ENCODE measurements at places on chromosomes 2 and 18.

- DNase-seq = no peak
Observed at GRCh38 chr2:141475801-141476200, 655.0 kb downstream of the LRP1B start.

GRCh38 chr2:32005371-32005976 is 5.3 kb downstream of the MEMO1 start:
- no peak for DNase-seq

DNA sequence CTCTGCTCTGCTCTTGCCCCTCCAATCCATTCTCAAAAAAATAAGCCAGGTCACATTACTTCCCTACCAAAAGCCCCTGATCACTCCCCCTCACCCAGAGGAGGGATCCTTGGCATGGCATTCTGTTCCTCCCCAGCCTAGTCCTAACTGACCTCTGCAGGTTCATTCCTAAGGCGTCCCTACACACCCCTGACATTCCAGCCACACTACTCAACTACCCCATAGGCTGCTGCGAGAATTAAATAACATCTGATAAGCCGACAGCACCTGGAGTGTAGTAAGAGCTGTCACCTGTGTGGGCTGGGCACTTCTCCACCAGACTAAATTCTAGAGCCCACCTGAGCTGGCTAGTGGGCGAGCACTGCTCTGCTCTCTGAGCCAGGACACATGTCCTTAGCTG is 44.7 kb upstream of the SLC1A4 start:
- no peak for DNase-seq

GRCh38 chr18:53093636-53094035 is 753.6 kb downstream of the DCC start:
- peak; percentile 31 for DNase-seq

GRCh38 chr18:63207143-63207790 is 112.3 kb downstream of the BCL2 start:
- no peak for DNase-seq

GRCh38 chr2:15588329-15588919 is 3.2 kb upstream of the DDX1 start:
- DNase-seq = peak; percentile 15

GRCh38 chr2:48709096-48710034 is 46.2 kb downstream of the LHCGR start:
- DNase-seq = no peak

DNA sequence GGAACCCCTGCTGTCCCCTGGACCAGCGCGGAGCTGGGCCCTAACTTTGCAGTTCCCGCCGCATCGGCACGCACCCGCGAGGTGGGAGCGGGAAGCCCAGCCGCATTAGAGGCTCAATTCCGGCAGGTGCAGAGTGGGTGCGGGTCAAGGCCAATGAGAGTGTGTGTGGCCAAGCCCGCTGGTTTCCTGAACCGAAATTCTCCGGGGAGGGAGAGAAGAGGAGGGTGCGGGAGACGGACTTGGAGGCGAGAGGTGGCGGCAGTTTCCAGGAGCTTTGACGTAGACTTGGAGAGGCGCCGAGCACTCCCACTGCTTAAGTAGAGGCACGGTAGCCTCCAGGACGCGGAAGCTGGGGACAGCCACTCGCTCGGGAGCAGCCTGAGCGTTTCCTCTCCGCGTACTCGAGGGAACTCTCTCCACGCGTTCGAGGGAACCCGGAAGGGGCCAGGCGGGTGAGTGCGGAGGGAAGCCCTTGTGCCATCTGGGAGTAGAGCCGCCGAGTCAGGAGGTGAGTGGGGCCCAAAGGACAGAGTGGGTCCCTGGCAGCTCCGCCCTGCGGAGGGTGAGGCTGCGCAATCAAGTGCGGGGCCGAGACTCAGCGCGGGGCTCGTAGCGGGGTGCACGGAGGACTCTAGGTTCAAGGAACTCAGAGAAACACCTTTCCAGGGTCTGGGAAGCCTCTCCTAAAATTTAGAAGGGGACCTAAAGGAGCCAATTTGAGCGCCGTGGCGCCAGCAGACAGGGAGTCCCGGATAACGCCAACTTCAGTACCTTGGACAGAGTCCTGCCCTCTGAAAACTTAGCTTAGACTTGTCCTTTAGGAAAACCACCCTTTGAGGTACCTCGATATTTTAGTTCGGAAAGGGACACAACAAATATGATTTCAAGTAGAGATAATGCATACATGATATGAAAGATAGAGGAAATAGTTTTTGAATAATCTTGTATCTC is at the start of gene FAM237A:
FAM237A (plus strand) TSS at position 413 of the 951 bp plus-strand sequence. CDS start 1,750 bp downstream, outside the sequence.
- DNase-seq = peak; percentile 1

DNA sequence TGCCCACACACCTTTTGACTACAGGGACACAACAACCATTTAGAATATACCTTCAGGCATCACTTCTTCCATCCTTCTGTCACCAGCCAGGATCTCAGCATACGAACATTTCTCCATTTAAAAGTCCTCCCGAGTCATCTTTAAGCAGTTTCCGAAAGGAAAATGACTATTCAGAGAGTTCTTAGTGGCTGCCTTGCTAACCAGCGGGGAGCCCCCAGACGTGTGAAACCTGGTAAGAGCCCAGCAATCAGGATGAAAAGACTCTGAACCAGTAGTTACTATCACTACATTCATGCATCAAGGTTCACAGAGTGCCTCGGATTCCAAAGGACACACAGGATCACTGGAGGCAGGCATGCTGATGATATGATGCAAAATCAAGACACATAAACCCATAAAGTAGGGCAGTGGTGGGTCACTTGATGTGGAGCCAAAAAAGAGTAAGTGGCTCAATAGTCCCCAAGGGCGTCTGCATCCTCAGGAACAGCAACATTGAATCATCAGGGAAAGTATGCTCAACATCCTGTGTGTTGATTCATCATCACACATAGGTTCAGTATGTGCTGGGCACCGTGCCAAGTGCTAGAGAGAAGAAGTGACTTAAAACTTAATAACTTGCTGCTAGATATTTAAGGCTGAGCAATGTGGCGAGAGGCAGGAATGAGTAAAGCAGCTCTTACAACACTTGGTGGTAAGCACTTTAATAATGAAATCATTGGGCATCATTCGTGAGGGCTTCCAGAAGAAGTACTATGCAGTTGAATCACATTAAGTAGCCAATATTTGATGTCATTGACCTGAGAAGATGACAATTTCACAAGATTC is 4.4 kb downstream of the CCL20 start:
- DNase-seq = peak; percentile 47

DNA sequence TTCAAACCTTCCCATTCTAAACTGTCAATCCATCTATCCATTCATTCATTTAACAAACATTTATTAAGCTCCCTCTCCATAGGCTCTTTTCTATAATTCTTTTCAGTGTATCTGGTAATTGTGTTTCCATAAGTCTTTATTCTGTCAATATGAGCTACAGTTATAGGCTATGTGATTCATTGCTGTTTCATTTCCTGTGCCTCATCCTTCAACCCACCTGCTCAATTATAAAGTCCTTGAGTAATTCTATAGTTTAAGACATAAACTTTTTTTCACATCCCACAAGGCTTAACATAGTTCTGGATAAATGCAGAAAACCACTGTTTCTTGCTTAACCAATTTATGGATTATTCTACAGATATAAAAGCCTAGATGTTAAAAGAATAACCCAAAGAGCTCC is 84.2 kb upstream of the PIK3C3 start:
- no peak for DNase-seq

- DNase-seq = no peak
Observed at GRCh38 chr2:163266772-163267171, 428.2 kb upstream of the KCNH7 start.

- DNase-seq = no peak
Observed at GRCh38 chr2:159175182-159175581, 111.3 kb downstream of the WDSUB1 start.

- DNase-seq = no peak
Observed at GRCh38 chr2:119474371-119475224, 42.9 kb downstream of the TMEM37 start.

DNA sequence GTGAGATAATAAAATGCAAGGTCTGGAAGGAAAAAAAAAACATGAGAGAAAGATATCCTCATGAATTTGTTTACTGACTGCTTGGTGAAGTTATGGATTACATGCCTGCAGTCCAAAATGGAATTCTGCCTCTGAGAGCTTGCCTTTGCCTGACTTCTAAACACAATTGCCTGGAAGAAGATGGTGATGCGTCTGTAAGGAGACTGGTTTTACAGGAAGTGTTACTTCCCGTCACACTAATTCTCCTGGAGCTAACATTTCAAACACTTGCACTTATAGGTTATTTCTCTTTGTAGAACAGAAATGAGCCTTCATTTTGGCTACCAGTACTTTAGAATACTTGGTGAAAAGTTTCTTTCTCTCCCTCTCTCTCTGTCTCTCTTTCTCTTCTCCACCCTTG is 884.3 kb downstream of the TSN start:
- DNase-seq = no peak

DNA sequence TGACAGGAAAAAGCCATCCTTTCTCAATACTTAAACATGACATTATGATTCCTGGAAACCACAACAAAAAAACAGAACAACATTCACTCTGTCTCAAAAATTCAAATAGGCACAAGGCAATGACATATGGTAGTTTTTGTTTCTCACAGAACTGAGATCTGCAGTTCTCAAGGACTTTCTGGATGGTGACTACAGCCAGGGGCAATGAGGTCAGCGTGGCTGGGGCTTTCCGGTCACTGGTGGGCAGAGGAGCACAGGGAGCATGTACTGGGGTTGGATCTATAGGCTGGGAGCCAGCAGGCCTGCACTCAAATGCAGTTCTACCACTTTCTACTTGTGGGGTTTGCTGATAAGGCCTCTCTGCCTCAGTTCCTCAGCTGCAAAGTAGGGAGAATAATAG is 72.0 kb downstream of the CTAGE1 start:
- DNase-seq = no peak

GRCh38 chr18:13501543-13501887 is 224.8 kb downstream of the FAM210A start:
- DNase-seq = no peak

DNA sequence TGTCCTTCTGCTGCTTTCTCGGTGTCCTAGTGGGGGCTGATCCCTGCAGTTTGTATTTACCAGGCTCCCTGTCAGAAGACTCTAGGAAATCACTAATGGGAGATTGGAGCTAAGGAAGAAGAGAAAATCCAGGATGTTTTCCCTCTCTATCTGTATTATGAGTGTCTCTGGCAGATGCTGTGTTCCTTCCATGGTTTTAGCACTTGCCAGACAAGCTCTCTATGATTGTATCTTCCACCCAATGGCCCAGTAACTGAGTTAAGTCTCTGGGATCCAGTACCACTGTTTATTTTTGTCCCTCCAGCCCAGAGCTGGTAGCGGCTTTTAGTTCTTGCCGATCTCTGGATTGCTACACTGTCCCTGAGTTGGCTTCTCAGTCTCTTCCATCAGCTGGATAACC is 494.8 kb upstream of the SLC39A10 start:
- no peak for DNase-seq

DNA sequence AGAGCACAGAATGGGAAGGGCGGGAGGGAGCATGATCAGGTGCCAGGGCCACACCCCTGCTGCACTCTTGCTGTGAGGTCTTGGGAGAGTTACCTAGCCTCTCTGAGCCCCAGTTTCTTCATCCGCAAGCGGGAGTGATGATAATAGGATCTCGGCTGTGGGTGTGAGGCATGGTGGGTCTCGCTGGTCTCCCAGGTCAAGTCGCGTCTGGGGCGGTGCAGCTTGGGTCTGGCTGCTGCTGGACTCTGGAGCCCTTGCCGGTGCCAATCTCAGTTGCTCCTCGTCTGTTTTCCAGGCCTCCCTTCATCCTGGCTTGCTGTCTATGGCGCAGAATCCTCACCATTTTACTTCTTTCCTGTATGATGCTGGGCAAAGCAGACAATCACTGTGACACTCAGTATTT is 130.3 kb upstream of the RAB12 start:
- DNase-seq = no peak

DNA sequence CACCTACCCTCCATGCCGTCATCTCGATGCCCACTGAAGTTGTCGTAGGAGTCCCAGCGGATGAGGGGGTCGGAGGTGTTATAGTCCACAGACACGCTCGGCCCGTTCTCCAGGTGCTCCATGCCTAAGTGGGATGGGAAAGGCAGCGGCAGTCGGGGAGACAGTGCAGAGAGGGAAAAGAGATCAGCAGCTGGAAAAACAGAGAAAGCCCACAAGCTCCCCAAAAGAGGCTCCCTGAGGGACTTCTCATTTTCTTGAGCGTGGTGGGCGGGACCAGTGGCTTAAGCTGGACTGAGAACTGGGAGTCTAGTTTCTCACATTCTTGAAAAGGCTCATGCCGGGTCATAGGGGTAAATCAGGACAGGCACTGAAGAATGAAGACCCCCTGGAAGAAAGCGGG is 121.9 kb downstream of the TNS1 start:
- no peak for DNase-seq

- DNase-seq = no peak
Observed at GRCh38 chr2:190986221-190986953, 27.6 kb downstream of the STAT1 start.

GRCh38 chr2:23385351-23385747 is 370 bp downstream of the KLHL29 start:
- no peak for DNase-seq

DNA sequence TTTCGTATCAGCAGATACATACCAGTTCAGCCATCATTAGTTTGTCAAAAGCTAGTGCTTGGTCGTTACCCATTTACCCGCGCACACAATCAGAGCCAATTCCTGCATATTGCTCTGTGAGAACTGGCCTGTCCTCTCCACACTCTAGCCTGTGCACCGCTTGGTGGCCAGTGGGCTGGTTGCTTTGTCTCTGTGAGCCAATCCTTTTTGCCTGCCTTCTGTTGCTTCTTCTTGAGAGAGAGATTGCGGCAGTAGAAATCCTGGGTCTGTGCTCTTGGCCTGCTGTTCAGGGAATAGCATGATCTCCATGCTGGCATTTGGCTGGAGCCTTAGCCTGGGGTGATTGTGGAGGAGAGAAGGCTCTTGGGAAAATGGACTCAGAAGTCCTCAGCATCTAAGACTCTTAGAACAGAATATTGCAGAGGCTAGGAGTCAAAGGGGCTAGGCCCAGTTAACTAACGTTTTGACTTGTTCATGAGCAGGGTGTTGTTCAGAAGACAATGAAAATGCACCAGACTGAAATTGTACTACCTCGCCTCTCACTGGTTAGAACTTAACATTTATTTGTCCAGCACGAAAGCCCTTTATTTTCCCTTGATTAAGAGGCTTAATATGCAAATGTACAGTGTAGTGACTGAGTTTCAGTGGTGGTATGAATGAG is 37.1 kb downstream of the MAP4K4 start:
- no peak for DNase-seq

- DNase-seq = no peak
Observed at GRCh38 chr2:220165401-220165800, 538.0 kb downstream of the SLC4A3 start.

DNA sequence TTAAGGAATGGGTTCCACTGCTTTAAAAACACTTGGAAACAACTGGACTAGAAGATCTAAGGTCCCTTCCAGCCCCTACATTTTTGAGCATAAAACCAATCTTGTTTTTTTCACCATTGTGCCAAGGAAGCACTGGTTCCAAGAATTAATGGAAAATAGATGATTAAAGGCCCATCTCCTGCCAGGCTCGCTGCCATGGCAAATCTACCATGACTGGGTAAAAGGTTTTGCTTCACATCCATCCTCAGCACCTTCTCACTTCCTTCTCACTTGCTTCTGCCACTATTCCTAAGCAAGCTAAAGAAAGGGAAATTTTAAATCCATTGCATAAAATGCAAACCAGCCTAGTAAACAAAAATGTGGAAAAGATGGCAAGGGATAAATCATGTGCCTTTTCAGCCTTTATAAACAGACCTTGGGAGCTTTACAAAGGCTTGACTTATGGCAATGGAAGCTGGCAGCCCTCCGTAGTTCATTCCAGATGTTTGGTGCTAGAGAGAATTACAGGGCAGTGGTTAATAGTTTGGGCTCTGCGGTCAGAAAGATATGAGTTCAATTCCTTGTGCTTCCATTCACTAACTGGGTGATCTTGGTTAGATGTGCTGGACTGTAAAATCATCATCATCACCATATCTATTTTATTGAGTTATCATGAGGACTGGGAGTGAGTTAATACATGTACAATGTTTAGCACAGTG is 27.0 kb upstream of the ST3GAL5 start:
- DNase-seq = no peak
